Heart right ventricle (tissue), 16 donors: ENCODE measurements at places on chromosomes 5 and 9. TPM values are rescaled to one million over a fixed set of nuclear protein-coding genes. Genes with fewer than 3 reads are reported as not detected.

DNA sequence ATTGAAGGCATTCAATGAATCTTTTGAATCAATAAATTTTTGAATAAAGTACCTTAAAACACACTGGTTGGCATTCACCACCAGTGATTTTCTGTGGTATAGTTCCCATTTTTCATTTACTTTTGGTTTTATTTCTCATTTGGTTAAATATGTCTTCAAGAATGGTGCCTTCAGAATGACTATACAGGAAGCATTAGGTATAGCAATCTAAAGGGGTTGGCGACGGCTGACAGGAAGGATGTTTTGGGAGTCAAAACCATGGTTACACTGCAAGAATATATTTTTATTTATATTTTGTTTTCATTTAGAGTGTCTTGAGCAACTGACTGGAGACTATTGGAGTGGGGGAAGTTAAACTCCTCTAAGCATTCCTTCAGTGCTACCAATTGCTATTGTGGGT, 235.7 kb downstream of the HTR1A start:
- DNase-seq = no peak

Gene PHF19
- polyA plus RNA-seq = 10.2 TPM

DNA sequence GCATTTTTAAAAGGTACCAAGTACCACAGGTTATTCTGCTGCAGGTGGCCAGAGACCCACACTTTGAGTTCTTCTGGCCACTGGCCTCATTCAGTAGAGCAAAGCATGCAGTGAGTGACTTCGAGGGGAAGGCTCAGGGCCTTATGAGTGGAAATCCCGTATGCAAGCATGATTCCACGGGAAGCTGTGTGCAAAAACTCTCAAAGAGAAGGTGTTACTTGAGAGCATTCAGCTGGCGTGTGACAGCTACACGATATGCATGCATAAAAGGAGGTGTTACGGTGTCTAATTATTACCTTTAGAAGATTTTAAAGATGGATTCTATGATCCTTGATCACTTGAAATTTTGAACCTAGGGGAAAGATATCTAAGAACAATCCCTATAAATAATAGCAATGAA, 160.3 kb downstream of the ENC1 start:
- DNase-seq = no peak

DNA sequence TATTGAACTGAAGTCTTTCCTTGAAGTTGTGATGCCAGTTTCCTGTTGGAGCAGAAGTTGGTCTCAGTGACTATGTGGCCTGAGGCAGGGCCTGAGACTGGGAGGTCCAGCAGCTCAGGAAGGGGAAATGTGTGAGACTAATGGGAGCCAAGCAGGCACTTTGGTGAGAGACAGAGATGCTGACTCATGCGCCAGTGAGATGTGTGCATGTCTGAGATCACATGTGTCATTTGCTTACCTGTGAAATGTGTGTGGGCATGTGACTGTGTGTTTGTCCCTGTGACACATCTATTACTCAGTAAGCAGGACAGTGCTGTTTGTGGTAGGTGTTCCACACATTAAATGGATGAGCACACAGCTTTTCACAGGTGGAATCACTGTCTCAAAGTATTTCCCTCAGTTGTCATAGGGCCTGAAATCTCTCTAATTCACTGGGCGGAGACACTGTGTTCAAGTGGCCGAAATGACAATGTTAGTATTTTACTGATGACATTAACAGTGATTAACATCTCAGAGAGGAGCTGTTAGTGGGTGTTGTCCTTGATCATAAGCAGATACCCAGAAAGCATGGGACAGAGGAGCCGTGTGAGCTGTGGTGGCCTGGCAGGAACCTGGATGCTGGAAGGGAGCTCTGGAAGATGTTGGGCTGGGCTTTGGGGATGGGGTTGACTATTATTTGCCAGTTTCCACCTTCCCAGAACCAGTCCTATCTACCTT, 7.4 kb downstream of the NPR2 start:
- DNase-seq = no peak

Gene SPINK4
- not detected for polyA plus RNA-seq

GRCh38 chr9:97307091-97307490, 368 bp upstream of the CCDC180 start:
- DNase-seq = peak; percentile 72

Gene SOHLH1
- polyA plus RNA-seq = not detected

GRCh38 chr5:181243564-181244343, at the start of gene RACK1:
Gene RACK1 (minus strand): TSS chr5:181243906. CDS start chr5:181243800, 106 bp downstream.
- peak; percentile 85 for DNase-seq

Gene CD180
- 0.14 TPM for polyA plus RNA-seq

DNA sequence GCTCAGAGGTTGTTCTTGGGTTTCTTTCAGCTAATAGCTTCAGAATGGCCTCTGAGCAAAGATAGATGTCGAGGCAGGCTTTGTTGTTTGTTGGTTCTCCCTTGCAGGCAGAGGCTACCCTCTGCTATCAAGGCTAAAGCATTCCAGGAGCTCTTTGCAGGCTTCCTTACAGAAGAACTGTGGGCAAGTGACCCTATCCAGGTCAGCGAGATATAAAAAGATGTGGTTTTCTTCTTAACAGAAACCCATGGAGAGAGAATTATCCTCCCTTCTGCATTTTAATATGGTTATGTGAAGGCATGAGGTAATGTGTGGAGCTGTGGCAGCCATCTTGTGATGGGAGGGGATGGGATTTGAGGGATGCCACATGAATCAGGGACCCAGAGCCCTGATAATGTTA, 67.0 kb downstream of the TLE4 start:
- no peak for DNase-seq

GRCh38 chr9:38362852-38363588, 29.5 kb upstream of the ALDH1B1 start:
- DNase-seq = peak; percentile 41

Gene ZSWIM6
- 4.6 TPM for polyA plus RNA-seq

- DNase-seq = no peak
Measured at GRCh38 chr5:173392-174290, 17.7 kb upstream of the LRRC14B start.

DNA sequence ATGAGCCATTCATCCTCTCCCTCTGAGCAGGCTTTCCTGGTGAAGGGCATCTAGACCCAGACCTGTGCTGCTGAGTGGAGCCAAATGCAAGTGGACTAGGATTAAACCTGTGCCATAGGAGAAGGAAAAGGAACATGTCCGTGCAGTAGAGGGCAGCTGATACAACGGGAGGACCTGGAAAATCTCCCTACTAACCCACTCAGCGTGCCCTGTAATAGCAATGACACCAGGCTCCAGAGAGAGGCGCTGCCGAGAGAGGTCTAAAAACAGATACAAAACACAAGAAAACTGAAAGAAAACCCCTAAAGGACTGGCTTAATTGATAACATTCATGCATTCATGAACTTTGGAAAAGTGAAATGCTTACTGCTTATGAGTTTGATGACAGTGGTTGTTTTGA, 60.8 kb downstream of the PFDN1 start:
- DNase-seq = no peak

DNA sequence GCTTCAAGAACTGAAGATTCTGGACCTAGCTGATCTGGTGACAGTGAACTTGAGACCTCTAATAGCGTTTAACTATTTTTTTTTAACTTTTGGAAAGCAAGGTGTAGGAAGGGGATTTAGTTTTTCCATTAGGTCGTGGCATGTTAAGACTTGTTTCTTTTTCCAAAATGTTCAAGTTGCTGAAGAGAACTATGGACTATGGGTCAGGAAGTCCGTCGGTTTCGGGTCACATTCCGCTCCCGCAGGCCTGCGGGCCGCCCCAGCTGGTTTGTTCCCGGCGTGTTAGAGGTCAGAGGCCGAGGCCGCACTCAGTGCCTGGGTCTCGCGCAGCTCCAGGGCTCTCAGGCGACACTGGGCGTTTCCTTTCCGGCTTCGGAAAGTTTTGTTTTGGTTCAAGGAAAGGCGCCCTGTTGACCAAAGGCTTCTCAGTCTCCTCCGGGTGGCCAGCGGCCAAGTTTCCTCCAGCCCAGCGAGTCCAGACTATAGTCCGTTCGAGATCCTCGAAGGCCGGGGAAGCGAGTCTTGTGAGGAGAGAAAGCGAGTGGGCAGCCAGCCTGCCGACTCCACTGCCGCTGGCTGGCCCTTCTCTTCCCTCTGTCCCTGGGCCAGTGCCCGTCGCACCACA, 586 bp upstream of the FCHO2 start:
- peak; percentile 88 for DNase-seq

Gene HTR1A
- polyA plus RNA-seq = not detected

Gene FBXO38
- polyA plus RNA-seq = 10.2 TPM

DNA sequence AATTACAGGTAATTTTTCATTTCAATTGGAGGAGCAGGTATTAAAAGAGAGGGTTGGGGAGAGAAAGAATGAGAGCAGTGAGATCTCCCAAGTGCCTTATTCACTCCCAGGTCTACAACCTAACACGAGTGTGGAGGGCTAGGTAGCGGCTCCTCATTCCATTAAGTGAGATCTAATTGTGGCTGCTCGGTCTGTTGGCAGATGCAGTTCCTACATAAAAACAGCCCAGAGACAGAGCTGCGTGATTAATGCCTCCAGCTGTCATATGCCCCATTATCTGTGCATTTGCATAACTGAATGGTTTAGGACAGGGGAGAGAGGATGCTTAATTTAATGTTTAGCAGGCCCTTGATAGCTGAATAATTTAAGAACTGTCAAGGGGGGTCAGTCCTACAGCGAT, 100.5 kb downstream of the PSAT1 start:
- DNase-seq = no peak

- DNase-seq = no peak
Measured at GRCh38 chr9:38336341-38336740, 56.2 kb upstream of the ALDH1B1 start.

DNA sequence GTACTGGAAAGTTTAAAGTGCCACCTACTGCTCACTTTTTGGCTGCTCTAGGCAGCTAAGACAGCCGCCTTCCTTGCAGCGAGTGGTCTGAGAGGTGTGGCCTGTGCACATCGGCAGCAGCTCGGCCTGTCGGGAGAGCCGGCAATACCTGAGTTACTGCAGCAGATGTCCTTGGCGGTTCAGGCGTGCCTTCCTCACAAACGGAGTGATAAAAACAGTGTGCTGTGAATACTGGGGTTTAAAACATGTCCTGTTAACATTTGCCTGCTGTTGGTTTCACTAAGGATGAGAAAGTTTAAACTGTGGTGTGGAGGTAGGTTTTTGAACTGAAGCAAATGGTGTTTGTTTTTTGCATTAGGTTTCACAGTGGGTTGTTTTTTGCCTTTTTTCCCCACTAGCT, 12.9 kb downstream of the TRAF2 start:
- DNase-seq = no peak

Gene P4HA2
- 27.2 TPM for polyA plus RNA-seq

DNA sequence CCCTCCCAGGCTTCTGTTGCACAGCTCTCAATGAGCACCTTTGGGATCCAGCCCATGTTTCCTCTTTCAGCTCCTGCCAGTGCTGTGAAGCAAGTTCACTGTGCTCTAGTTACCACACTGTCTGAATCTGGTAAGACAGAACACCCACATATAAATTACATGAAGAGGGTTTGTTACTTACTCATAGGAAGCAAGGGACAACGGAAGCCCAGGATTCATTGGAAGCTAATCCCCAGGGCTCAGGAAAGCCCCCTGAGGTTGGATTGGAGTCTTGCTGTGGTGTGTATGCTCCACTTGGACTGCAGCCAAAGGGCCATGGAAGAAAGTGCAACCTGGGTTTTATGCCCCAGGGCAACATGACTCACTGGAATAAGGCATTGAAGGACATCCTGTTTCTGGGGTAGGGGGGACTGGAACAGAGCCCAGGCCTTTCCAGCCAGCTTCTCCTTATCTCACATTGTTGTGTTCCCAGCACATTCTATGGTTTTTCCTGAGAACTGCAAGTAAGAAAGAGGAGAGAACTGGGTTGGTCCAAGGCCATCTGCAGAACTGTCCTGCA, 15.6 kb upstream of the CLK4 start:
- DNase-seq = no peak

Gene NPR3
- polyA plus RNA-seq = 6.2 TPM

Gene APBA1
- polyA plus RNA-seq = 0.67 TPM

Gene GRIN1
- polyA plus RNA-seq = not detected

GRCh38 chr9:121498150-121498486, 1.5 kb downstream of the GGTA1 start:
- DNase-seq = peak; percentile 78

DNA sequence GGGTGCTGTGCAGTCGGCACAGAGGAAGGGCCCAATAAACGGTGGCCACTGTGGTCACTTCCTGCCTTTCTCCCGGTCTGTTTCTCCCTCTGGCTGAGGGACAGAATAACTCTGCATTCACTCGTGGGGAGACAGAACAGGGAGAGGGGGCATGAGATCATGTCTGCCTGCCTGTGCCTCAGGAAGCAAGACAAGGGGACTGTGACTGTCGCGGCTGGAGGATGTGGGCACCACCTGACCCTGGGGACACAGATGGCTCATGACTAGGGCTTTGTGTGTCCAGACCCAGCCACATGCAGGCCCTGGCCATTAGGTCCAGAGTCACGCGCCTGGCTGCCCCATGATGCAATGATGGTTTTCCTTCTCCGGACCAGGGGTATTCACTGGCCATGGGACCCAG, 5.8 kb downstream of the TRUB2 start:
- no peak for DNase-seq

Gene AK8
- polyA plus RNA-seq = not detected

DNA sequence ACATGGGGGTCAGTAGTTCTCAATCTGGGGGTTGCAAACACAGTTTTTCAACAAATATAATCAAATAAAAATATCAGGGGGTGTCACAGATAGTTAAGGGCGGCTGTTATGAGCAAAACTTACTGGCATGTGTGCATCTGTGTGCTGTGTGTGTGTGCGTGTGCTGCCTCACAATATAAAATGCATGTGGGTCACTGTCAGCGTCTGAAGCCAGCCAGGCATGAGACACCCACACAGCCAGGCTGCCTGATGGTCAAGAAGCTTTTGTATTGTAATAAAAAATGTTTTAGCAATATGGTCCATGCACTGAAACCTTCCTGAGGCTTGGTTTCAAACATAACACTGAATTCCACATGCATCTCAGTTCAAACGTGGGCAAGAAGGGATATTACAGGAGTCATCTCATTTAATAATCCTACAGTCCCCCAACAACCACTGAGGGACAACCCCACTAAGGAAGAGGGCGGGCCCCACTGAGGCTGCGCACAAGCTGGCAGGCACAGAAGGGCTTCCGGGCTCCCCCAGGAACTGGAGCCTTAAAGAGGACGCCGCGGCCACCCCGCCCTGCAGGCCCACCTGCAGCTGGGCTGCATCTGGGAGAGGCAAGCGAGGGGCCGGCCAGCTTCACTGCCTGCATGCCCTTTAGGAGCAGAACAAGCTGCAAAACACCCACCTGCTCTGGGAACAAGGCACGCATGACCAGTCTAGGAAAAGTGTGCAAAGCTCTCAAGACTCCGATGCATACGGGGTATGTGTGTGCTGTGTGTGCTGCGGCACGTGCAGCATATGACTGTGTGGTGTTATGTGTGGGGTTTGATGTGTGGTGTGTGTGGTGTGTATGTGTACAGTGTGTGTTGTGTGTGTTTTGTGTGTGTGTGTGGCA, 14.1 kb downstream of the SEMA4D start:
- DNase-seq = peak; percentile 38

Gene PDZD2
- polyA plus RNA-seq = 9.0 TPM

DNA sequence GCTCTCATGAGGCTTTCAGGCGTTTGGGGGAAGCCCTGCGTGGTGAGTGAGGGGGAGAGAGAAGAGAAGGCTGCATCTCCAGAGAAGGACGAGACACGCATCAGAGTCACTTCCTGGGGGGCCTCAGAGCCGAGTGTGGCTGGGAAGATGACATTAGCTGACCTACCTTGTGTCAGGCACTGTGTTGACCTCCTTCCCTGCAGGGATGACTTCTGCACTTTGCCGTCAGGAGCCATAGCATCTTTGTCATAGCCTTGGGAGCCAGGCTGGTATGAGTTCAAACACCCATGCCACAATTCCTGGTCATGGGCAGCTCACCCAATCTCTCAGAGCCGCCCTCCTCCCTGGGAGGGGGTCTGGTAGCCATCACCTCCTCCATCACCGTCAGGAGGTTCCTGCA, 17.3 kb downstream of the NEURL1B start:
- DNase-seq = no peak

GRCh38 chr9:85213650-85214607, 527.8 kb downstream of the AGTPBP1 start:
- DNase-seq = no peak
